ENCODE measurements at places on chromosomes 2 and 18. TPM values are rescaled to one million over a fixed set of nuclear protein-coding genes. Genes with fewer than 3 reads are reported as not detected.

- no peak for DNase-seq
These were observed 210.3 kb downstream of the TMX3 start for GRCh38 chr18:68504441-68505177.

POTEC gene
- not detected for polyA plus RNA-seq

TLX2 gene
- 0.14 TPM for polyA plus RNA-seq

- peak; percentile 51 for DNase-seq
These were observed 34.4 kb upstream of the AAK1 start for GRCh38 chr2:69677914-69678313.

CLEC4F gene
- polyA plus RNA-seq: not detected
